ENCODE measurements at places on chromosomes 12 and 14.

DNA sequence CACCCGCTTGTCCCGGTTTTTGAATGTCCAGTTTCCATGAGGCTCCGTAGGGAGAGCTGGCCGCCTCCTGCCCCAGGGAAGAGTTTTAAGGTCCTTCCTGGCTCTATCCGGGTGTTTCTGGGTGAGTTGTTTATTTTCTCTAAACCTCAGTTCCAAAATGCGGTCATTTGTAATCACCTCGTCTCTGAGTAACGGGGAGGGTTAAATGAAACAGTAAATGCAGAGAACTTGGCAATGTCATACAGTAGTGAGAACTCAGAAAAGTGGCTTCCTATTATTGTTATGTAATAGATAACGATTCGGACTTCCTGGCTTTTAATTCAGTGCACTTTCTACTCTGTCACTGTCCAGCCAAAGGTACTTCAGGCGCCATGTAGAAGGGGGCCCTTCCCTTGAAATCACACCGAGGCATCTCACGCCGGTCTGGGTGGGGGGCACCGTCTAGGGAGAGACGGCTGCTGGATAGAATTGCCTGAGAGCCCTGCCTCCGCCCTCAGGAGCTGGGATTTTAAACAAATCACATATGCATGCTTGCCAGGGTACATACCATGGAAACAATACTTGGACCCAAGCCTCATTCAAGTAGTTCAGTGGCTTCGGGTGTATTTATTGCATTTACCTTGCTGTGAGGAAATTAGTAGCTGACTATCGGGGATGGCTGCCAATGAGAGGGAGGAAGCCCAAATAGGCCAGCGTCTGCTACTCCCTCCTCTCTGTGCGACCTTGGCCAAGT, 26.4 kb downstream of the NOS1 start:
- no peak for DNase-seq

DNA sequence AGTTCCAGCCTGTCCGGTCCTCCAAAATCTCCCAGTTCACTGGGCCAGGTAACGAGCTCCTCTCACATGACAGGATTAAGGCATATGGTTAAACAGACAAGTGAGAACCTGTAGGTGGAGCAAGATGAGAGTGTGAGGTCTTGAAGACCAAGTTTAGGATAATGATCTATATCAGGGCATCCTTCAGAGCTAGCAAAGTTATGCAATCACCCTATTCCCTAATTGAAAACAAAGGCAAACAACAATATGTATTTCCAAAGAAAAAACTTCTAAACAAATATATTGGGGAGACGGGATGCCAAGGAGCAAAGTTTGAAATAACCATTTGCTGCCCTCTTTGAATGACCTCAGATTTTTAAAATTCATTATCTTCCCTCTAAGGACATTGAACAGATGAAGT, 571.2 kb downstream of the BCL11B start:
- no peak for DNase-seq

- DNase-seq = no peak
These were observed 2.2 kb downstream of the DACT1 start for GRCh38 chr14:58639842-58640484.

GRCh38 chr12:90275088-90275487, 566.5 kb upstream of the ATP2B1 start:
- DNase-seq = no peak

DNA sequence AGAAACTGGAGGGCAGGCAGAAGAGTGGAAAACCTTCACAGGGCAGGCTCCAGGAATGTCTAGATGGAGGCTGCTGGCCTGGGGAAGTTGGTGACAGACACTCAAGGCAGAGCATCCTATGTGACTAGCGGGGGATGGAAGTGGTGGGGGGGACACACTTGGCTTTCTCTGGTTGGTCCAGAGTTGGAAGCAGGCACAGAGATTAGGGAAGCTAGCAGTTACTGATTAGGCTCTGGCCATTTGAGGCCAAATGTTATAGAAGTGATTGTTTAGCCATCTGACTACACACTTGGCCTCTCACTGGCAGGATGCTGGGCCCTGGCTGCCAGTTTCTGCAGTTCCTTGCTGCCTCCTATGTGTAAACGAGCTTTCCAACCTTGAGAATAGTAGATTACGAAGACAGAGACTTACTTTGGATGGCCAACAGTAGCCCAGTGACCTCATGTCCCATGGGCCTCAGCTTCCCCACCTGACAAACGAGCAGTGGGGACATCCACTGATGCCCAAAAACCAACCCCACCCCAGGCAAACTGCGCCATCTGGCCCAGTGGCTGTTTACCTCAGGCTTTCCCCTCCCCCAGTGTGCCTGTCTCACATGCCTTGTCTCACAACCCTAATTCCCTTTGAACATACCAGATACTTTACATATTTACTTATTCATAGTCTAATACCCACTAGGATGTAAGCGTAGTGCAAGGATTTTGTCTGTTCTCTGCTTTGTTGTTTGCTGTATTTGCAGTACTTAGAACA, 102.7 kb downstream of the PAPLN start:
- no peak for DNase-seq

GRCh38 chr12:124168016-124168786, 126.7 kb upstream of the RFLNA start:
- DNase-seq = no peak

DNA sequence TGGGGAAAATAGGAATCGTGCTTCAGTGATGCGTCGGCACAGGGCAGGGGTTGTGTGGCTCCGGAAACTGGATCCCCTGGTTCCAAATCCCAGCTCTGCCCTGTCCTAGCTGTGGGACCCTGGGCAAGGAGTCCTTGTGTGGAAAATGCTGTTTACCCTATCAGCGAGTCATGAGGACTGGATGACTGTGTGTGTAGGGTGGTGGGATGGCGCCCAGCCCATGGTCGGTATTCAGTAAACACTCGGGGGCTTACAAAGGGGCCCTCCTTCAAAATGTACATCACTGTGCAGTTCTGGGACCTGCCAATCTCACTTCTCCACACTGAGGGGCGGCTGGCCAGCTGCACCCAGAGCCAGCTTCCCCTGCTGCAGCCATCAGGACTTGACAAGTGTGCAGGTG, 24.4 kb downstream of the BRI3BP start:
- no peak for DNase-seq
